ENCODE measurements at places on chromosomes 3 and 15. TPM values are rescaled to one million over a fixed set of nuclear protein-coding genes. Genes with fewer than 3 reads are reported as not detected.

The GOLGA6L10 gene
- total RNA-seq = 0.85 TPM

The CHRM5 gene
- not detected for total RNA-seq

The EPHB3 gene
- total RNA-seq = 6.9 TPM

The ADAMTS17 gene
- 4.8 TPM for total RNA-seq

The LNP1 gene
- total RNA-seq = 2.9 TPM

The MESP2 gene
- 0.66 TPM for total RNA-seq

The PAK6 gene
- 0.13 TPM for total RNA-seq

The B3GALNT1 gene
- total RNA-seq = 21.2 TPM

The FURIN gene
- 108 TPM for total RNA-seq

The GDPGP1 gene
- 6.3 TPM for total RNA-seq

The RSRC1 gene
- total RNA-seq = 36.7 TPM

The LRRC34 gene
- 1.8 TPM for total RNA-seq

The ITPKA gene
- 0.91 TPM for total RNA-seq

The ACTRT3 gene
- 6.4 TPM for total RNA-seq

The TGM4 gene
- not detected for total RNA-seq
